Epithelial cell of prostate (primary cell): ENCODE measurements at places on chromosomes 1 and 21.

GRCh38 chr1:206887701-206888100 lies 9.5 kb upstream of the IL24 start:
- DNase-seq, result no peak

GRCh38 chr21:35203093-35203977 lies 154.2 kb upstream of the RUNX1 start:
- DNase-seq, result no peak

DNA sequence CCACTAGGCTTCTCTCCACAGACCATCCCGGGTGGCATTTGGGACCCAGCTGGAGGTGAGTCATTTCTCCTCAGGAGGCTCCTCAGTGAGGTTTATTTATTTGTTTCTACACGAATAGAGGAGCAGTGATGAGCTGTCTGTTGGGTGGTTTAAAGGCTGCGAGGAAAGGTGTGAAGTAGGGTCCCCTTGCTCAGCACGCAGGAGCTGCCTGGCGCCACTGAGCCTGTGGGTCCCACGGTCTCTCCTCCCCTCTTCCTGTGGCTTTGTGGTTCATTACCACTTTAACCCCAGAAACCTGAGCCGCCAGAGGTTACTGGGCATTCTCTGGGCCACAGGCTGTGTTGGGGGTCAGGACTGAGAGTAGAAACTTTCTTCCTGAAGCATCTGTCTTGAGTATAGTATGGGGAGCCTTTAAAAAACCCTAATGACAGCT lies 39.9 kb downstream of the IL6R start:
- DNase-seq, result no peak

DNA sequence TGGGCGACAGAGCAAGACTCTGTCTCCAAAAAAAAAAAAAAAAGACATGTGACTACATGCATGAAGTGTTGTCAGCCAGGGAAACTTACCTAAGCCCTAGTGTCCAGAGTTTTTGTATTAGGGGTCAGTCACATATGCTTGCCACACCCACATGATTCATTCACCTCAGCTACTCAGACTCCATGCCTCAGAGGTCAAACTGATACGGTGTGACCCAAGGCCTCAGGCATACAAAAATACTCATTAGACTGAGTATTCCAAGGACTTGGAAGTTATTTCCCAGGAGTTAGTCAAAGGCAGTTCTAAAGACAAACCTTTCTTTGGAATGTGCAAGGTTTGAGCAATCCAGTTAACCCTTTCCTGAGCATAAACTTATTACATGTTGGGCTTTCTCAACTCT lies 6.3 kb upstream of the TRIM33 start:
- DNase-seq, result no peak

DNA sequence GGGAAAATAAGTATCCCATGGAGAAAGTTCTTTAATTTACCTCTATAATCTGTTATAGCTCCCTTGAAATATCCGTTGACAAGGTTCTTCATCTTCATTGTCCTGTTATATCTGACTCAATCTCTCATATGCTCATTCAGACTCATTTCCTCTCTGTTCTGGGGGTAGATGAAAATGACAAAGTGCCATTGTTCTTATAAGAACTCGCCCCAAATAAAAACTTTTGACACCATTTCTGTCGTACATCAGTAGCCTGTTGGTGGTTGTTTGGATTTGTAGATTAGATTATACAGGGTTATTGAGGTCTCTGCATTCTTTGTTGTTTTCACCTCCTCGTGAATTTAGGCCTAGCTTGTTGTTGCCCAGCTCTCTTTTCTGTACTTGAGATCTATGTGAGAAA lies 55.2 kb upstream of the IPO9 start:
- no peak for DNase-seq

DNA sequence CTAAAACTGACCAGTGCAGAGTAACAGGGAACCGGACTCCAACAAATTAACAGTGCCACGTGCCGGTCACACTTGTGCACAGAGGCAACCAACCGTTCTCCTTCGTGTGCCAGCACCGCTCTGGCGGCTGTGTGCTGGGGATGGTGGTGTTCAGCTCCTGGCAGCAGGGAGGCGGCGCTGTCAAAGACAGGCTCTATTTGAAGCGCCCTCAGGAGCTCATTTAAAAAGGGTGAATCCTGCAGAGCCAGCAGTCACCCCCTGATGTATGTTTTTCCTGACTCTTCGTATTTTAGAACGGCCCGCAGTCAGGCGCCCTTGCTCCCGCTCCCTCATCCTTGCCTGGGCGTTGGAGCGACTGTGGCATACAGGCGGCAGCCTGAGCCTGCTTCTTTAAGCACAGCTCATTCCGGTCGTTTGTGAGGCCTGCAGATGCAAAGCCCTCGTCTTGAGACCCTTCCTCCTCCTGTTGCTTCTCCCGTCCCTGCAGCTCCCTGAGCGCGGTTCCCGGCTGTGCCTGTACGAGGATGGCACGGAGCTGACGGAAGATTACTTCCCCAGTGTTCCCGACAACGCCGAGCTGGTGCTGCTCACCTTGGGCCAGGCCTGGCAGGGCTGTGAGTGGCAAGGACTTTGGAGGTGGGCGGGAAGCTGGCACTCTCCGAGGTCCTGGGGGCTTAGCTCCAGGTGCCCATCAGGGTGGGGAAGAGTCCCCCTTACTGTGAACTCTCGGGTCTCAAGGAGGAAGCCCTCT lies 1.1 kb downstream of the DFFB start:
- no peak for DNase-seq

GRCh38 chr1:207990876-207991582 lies 80.1 kb upstream of the CD34 start:
- DNase-seq, result no peak

- DNase-seq, result no peak
Observed at GRCh38 chr1:208499601-208500000, 255.4 kb upstream of the PLXNA2 start.

DNA sequence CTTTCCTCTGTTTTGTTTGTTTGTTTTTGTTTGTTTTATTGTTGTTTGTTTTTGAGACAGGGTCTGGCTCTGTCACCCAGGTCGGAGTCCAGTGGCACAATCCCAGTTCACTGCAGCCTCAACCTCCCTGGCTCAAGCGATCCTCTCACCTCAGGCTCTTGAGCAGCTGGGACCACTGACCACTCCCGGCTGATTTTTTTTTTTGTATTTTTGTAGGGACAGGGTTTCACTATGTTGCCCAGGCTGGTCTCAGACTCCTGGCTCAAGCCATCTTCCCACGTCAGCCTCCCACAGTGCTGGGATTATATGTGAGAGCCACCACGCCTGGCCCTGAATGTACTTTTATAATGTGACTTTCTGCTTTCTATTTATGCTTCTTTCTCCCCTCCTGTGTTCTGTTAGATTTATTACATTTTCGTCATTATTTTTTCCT lies 5.0 kb upstream of the CALML6 start:
- no peak for DNase-seq

GRCh38 chr1:152170287-152170905 lies 11.4 kb upstream of the RPTN start:
- DNase-seq, result no peak

- no peak for DNase-seq
Observed at GRCh38 chr1:74197255-74197654, 721 bp downstream of the LRRIQ3 start.

- peak; percentile 26 for DNase-seq
Observed at GRCh38 chr1:244778344-244778743, 57.1 kb upstream of the COX20 start.

DNA sequence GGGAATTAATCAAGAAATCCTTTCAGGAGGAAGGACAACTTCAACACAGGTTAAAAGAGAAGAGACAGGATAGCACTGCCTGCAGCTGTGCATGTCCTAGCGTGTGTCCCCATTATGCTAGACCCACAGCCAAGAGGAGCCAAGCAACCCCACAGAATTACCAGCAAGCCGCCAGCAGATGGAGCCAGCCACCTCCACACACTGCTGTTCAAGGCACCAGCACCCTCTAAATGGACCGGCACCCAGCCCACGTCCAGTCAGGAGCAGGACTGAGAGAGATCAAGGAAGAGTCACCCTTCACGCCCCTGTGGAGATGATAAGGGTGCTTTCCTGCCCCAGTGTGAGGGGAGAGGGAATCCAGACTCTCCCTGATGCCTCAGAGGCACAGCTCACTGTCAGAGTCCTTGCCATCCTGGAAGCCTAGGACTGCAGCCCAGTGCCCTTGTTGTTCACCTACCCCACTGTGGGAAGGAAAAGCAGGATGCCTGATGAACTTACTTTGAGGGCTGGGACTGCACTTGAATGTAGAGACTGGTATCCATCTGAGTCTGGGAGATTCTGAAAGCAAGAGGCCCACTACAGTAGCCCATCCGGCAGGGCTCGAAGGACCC lies 37.1 kb upstream of the CTTNBP2NL start:
- no peak for DNase-seq

DNA sequence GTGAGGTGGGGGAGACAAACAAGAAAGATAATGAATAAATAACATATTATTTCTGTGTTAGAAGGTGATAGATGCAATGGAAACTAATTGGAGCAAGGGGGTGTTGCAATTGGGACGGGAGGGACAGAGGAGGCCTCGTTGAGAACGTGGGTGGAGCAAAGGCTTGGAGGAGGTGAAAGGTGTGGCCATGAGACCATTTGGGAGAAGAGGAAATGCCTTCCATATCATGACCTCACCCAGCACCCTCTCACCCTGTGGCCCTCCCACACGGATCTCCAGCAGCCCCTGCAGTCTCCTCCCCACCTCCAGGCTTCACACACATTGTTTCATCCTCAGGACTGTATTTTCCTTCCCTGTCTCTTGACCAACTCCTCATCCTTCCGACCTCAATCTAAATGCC lies 85.3 kb upstream of the ARHGAP29 start:
- no peak for DNase-seq

- no peak for DNase-seq
Observed at GRCh38 chr1:232622981-232623380, 7.0 kb downstream of the SIPA1L2 start.

- DNase-seq, result no peak
Observed at GRCh38 chr21:15472108-15473040, 257.4 kb upstream of the USP25 start.

GRCh38 chr21:32403201-32403777 lies 9.2 kb upstream of the EVA1C start:
- no peak for DNase-seq

- no peak for DNase-seq
Observed at GRCh38 chr1:24919791-24920532, 10.1 kb downstream of the RUNX3 start.

- DNase-seq, result peak; percentile 66
Observed at GRCh38 chr21:37145635-37146111, 72.6 kb downstream of the TTC3 start.

DNA sequence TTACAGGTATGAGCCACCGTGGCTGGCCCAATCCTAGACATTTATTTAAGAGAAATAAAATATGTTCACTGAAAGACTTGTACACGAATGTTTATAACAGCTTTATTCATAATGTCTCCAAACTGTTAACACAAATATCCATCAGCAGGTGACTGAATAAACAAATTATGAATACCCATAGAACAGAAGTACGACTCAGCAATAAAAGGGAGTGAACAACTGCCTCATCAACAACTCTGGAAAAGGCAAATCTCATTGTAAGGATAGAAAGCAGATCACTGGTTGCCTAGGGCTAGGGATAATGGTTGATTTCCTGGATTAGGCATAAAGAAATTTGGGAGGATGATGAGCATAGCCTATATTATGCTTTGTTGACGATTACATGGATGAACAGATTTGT lies 41.7 kb downstream of the GABPA start:
- no peak for DNase-seq

DNA sequence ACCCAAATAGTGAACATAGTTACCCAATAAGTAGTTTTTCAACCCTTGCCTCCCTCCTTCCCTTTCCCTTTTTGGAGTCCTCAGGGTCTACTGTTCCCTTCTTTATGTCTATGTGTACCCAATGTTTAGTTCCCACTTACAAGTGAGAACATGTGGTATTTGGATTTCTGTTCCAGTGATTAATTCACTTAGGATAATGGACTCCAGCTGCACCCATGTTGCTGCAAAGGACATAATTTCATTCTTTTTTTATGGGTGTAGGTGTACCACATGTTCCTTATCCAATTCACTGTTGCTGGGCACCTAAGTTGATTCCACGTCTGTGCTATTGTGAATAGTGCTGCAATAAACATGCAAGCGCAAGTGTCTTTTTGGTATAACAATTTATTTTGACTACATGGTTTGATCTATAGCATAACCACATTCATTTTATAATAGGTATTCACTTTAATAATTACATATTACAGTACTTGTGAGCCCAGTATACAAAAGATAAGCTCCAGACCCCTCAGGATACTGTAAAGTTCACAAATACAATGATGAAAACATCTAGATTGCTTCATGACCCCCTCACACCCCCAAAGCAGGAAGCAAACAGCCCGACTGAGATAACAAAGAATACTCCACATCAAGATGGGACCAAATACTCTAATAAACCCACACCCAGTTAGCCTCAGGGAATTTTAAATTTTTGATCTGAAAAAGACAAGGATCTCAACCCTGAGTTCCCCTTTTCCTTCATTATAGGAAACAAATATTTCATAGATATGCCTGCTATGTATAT lies 45.3 kb downstream of the PUM1 start:
- DNase-seq, result no peak

- no peak for DNase-seq
Observed at GRCh38 chr1:41382480-41383090, 21.4 kb downstream of the FOXO6 start.

DNA sequence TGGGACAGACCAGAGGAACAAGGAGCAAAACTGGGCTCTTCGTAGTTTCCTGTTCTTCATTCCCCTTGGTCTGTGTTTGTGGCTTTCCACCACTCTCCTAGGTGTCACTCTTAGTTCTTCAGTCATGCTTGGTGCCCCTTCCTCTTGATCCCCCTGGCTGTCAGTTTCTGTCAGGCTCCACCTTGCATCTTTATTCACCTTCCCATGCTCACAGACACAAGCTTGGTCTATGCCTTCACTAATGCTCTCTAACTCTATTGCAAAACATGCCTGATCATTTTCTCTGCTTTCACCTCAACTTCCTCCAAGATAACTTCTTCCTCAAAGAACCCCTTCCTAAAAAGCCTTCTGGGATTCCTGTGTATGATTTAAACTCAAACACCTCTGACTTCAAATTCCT lies 122.9 kb downstream of the GLUL start:
- no peak for DNase-seq

DNA sequence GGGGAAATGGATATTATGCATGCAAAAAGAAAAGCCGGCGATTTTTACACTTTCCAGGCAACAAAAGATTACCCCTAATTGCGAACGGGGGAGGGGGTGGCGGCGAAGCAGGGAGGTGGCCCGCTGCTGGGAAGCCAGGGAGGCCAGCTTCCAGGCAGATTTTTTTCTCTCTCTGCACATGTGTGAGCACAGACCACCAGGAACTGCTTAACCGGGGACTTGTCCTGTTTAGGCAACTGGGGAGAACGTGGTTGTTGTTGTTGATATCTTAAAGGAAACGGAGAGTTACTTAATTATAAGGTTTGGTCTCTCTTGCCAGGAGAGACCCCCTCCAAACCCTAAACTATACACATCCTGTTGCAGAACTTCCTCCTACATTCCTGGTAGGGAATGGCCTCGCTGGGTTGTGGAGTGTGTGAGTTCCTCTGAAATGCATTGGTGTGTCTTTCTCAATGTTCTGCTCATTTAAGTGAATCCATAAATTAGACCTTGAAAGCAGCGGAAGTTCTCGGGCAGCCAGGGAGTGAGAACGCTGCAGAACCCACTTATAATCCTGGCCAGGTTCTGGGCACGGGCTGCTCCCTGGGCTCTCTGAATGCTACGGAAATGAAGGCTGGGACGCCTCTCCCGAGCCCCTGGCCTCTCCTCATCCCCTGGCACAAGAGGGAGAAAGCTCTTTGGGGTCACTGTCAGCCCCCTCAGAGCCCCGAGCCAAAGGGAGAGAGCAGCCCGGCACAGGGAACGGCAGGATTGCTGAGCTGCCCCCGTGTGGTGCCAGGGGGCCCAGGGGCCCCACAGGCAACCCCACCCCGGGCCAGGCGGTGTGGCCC lies 250.0 kb downstream of the FOXD2 start:
- DNase-seq, result no peak

GRCh38 chr21:25895565-25896205 lies 160.9 kb downstream of the GABPA start:
- no peak for DNase-seq
